ENCODE measurements at places on chromosomes 7 and 10. TPM values are rescaled to one million over a fixed set of nuclear protein-coding genes. Genes with fewer than 3 reads are reported as not detected.

Gene SRGN
- 173 TPM for total RNA-seq

- no peaks in the 10 kb centered on the region for H3K27me3 ChIP-seq
- H3K36me3 ChIP-seq: no peaks in the 10 kb centered on the region
- peaks cover 15% of the 10 kb centered on the region for H3K4me1 ChIP-seq
- no peak for DNase-seq
- peak overlapping the region; percentile 30 for H3K27ac ChIP-seq
Measured at GRCh38 chr10:110005719-110006118, 2.1 kb upstream of the ADD3 start.

Gene CPVL
- 2.0 TPM for total RNA-seq

Gene LRMDA
- not detected for total RNA-seq

DNA sequence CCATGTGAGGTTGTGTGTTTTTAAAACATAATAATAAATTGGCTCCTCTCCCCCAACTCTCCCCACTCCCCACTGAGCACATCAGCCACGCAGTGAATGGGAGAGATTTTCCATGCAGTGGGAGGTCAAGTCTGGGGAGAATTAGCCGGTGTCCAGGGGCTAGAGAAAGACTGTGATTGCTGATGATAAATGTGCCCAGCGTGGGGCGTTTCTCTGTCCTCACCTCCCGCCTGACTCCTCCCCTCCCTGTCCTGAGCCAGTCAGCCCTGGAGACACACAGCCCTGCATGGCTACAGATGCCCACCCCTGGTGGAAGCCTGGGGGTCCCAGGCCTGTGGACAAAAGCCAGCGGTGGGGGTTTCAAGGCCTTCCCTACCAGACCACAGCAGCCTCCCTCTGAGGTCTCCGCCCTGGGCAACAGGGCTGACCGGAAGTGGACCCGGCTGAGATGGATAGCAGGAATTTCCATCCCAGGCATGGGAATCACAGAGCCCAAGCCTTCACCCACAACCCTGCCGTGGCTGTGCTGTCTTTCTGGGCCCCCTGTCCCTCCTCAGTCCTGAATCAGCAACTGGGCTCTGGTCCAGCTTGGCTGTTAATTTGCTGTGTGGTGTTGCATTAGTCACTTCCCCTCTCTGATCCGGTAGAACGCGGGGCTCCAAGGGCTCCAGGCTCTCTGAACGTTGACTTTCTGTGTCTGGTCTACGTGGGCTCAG lies 46.8 kb upstream of the SLC29A3 start:
- no peaks in the 10 kb centered on the region for H3K27me3 ChIP-seq
- no peaks in the 10 kb centered on the region for H3K36me3 ChIP-seq
- H3K4me1 ChIP-seq: peaks cover 16% of the 10 kb centered on the region
- no peak for DNase-seq
- no peak overlapping the region for H3K27ac ChIP-seq
- no peak overlapping the region for H3K4me3 ChIP-seq

Gene CYP3A5
- total RNA-seq: 0.96 TPM

- no peak overlapping the region for H3K4me3 ChIP-seq
- no peaks in the 10 kb centered on the region for H3K4me1 ChIP-seq
- peaks cover 20% of the 10 kb centered on the region for H3K27me3 ChIP-seq
- H3K36me3 ChIP-seq: no peaks in the 10 kb centered on the region
- H3K27ac ChIP-seq: no peak overlapping the region
Measured at GRCh38 chr10:4477664-4478063, 348.3 kb upstream of the AKR1E2 start.

- H3K4me3 ChIP-seq: no peak overlapping the region
- no peak for DNase-seq
- no peaks in the 10 kb centered on the region for H3K36me3 ChIP-seq
- 0 out of 2 replicates have a peak, but pooled peaks cover 4% of the 10 kb centered on the region for H3K4me1 ChIP-seq
Measured at GRCh38 chr7:111357691-111358090, 204.6 kb downstream of the IMMP2L start.

DNA sequence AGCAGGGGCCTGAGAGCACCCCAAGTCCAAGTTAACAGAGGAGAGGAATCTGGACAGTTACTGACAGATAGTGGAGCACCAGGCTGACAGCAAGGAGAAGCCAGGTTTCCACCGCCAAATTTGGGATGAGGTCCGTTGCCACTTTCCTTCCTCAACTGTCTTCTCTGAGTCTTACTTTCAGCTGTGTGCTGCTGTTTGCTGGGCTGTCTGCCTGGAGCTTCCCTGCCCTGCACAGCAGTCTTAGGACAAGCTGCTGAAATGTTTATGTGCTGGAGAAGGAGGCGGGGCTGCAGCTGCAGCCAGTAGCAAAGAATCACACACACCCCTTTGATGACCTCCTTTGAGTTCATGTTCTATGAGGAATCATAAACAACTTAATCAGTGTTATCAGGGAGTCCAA lies 17.4 kb upstream of the CYP3A7 start:
- no peak overlapping the region for H3K27ac ChIP-seq
- DNase-seq: no peak
- H3K4me3 ChIP-seq: no peak overlapping the region
- H3K27me3 ChIP-seq: no peaks in the 10 kb centered on the region
- H3K4me1 ChIP-seq: peaks cover 9% of the 10 kb centered on the region

GRCh38 chr10:15858861-15859281 lies 1.4 kb downstream of the MINDY3 start:
- DNase-seq: no peak
- H3K4me1 ChIP-seq: peaks cover 14% of the 10 kb centered on the region
- 0 out of 3 replicates have a peak, but pooled peaks cover 4% of the 10 kb centered on the region for H3K36me3 ChIP-seq
- peak overlapping the region; percentile 43 for H3K27ac ChIP-seq
- H3K4me3 ChIP-seq: peak overlapping the region; percentile 95
- H3K27me3 ChIP-seq: no peaks in the 10 kb centered on the region

All from K562 (cell line).